LHCN-M2 (cell line): ENCODE measurements at places on chromosomes 4 and X.

- no peak for DNase-seq
Observed at GRCh38 chr4:165635951-165636350, 237.1 kb upstream of the TLL1 start.

DNA sequence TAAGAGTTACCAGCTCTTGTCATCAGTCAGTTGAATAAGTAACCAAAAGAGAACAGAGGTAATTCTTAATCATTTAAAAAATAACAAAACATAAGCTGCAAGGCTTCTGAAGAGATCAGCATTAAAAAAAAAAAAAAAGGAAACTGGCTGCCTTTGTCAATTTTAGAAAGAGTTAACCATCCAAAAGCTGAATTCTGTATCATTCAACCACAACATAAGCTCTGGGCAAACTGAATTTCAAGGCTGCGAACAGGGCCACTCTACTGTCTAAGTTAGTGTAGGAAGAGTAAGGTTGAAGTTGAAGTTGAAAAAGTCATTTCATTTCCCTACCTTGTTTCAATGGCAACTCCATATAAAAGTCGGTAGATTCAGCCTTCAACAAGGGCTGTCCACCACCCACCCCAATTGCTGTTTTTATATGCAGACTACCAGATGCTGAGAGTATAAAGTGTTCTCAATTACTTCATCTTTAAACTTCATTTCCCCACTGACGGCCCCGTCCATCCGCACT lies 1.1 kb upstream of the LIN54 start:
- DNase-seq: no peak

DNA sequence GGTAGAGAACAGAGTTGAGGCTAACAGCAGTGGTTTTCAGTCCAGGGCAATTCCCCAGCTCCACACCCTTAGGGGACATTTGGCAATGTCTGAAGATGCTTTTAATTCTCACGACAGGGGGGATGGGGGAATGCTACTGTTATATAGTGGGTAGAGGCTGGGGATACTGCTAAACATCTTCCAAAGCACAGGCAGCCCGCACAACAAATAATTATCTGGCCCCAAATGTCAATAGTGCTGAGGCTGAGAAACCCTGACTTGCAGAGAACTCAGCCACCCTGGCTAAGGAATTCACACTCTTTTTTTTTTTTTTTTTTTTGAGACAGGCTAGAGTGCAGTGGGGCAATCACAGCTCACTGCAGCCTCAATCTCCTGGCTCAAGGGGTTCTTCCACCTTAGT lies 60.6 kb downstream of the POLR2B start:
- DNase-seq: no peak

- DNase-seq: peak; percentile 76
Observed at GRCh38 chr4:106312377-106312776, 3.6 kb downstream of the TBCK start.

- DNase-seq: no peak
Observed at GRCh38 chr4:183106839-183107238, 7.8 kb downstream of the WWC2 start.

DNA sequence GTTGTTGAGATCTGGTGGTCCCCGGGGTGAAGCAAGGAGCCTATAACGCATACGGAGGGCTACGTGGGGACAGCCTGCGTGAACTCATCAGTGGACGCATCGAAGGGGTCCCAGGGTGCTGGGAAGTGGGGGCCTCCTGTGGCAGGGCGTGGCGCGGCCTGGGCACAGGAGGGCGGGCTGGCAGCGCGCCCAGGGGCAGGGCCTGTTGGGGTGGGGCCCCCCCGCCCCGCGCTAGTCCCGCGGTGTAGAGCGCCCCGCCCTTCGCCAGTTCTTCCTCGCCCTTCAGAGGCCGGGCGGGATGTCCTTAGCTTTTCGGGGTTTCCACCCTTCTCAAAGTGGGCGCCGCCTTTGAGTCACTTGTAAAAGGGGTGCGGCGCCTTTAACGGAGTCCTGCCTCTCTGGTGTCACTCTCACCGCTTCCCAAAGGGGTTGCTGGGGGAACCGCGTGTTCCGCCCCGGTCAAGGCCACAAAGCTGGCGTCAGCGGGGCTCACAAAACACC lies 632 bp downstream of the PLP2 start:
- peak; percentile 80 for DNase-seq

GRCh38 chr4:27568236-27568951 lies 707.8 kb downstream of the STIM2 start:
- no peak for DNase-seq

DNA sequence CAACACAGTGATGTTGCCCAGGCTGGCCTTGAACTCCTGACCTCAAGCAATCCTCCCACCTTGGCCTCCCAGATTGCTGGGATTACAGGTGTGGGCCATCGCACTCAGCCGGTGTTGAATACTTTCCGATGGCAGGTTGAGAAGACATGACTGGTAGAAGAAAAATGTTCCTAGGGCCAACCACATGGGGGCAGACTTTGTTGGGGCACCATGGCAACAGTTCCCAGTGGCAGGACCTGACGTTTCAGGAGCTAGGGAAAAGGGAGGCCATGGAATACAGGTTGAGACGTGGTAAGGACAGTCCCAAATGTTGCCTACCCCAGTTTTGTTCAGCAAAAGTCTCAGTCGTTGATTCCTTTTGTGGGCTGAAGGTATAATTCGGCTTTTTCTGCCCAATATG lies 134.6 kb downstream of the ASMT start:
- no peak for DNase-seq

GRCh38 chrX:22105231-22105630 lies 73.1 kb downstream of the PHEX start:
- no peak for DNase-seq

DNA sequence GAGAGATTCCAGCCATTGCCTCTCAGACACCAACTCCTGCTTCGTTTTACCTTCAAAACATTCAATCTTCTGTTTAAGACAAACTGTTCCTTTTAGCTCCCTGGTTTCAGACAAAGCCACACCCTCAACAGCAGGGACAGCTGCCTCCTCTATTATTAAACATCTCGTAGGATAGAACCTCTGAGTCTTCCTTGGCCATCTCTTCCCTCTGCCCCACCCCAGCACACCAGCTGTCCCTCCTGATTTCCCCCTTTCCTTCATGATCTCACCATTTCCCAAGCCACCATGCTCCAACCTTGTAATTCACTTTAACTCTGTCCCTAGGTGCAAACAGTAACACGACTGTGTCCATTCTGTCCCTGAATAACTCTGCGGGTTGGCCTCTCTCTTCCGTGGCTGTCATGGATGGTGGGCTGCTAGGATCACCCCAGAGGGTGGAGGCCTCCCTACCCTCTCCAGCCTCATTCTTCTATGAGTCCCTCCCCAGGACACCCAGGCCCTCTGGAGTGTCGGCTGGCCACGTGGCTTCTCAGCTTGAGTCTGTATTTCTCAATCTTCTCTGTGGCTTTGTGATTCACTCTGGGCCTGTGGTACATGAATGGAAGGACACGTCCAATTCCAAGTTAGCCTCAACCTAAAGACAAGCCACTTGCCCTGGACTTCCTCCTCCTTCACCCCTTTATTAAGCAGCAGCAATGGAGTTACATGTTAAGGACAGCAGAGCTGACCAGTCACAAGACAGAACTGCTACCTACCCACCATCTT lies 349.9 kb downstream of the FBXW7 start:
- peak; percentile 39 for DNase-seq

- DNase-seq: no peak
Observed at GRCh38 chr4:71520850-71521249, 182.0 kb downstream of the SLC4A4 start.

DNA sequence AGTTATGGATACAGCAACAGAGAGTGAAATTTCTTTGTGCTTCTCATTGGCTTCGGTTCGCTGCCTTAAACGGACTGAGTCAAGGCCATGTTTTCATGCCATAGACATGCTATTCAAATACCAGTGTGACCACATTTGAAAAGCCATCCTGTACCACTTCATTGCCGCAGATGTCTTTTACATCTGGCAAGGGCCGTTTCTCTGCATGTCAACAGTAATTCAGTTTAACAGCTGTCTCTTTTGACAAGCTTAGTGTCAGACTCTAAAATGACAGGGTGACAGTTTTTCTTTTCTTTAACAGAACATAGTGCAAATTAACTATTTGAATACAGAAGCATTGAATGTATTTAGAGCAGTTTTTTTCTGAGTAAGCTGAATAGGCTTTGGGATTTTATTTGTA lies 362.2 kb upstream of the POU3F4 start:
- peak; percentile 42 for DNase-seq

- no peak for DNase-seq
Observed at GRCh38 chr4:88130544-88131305, 27.7 kb downstream of the ABCG2 start.

GRCh38 chrX:45591650-45592049 lies 391.0 kb upstream of the DIPK2B start:
- DNase-seq: no peak

DNA sequence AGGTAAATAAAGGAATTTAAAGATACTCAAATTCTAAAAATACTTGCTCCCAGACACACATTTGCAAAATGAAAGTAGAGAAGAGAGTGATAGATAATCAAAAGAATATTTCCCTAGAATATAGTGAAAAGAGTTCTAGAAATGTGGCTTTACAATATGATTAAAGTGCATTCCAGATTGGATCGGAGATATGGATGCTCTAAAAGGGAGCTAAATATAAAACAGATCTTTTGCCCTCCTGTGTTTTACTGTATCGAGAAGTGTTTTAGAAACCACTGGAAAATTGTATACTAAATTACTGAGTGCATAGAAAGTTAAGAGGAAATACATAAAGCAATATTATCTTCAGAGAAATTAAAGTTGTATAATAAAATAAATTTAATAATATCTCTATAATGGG lies 1392.0 kb downstream of the TECRL start:
- DNase-seq: no peak

- no peak for DNase-seq
Observed at GRCh38 chr4:16442296-16442695, 216.0 kb upstream of the TAPT1 start.

DNA sequence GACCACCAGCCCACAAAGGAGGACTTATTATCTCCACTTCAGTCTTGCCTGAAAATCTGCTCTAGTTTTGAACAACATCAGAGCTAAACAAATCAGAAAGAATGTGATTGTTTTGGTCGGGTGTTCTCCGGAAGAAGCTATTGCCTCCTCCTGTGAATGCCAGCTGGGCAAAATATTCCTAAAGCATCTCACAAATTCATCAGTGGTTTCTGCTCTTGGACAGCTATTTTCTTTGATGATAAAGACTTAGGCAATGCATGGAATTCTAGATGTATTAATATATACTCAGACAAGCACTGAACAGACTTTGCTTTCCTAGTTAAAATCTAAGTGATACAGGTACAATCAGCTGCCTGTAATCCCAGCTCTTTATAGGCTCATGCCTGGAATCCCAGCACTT lies 71.8 kb downstream of the ASMT start:
- peak; percentile 6 for DNase-seq

DNA sequence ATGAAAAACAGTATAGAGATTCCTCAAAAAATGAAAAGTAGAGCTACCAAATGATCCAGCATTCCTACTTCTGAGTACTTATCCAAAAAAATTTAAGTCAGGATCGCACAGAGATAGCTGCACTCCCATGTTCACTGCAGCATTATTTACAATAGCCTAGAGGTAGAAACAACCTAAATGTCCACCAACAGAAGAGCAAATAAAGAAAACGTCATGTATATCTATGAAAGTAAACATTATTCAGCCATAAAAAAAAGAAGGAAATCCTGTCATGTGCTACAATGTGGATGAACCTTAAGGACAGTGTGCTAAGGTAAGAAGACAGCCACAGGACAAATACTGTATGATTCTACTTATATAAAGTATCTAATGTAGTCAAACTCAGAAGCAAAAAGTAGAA lies 12.4 kb downstream of the THOC2 start:
- no peak for DNase-seq

GRCh38 chrX:133056341-133056740 lies 40.6 kb downstream of the USP26 start:
- DNase-seq: no peak

GRCh38 chrX:17758382-17758781 lies 21.1 kb downstream of the SCML1 start:
- DNase-seq: no peak

GRCh38 chrX:72169008-72169728 lies 12.4 kb upstream of the PIN4 start:
- DNase-seq: no peak

GRCh38 chr4:67765928-67766327 lies 11.7 kb upstream of the GNRHR start:
- no peak for DNase-seq

DNA sequence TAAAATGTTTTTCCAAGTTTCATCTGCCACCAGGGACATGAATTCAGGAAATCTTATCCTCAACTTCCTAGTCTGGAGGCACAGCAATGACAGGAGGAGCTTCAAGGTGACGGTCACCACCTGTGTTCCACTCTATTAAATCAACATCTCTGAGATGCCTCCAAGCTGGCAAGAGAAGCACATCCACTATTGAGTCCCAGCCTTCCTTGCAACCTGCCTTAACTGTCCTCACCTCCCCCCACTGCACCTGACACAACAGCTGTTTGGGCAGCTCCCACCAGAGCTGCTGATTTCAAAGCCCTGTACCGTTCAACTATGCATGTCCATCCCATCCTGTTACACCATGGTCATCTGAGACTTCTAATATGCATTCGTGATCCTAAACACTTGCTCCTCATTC lies 123.4 kb downstream of the COL25A1 start:
- peak; percentile 9 for DNase-seq

DNA sequence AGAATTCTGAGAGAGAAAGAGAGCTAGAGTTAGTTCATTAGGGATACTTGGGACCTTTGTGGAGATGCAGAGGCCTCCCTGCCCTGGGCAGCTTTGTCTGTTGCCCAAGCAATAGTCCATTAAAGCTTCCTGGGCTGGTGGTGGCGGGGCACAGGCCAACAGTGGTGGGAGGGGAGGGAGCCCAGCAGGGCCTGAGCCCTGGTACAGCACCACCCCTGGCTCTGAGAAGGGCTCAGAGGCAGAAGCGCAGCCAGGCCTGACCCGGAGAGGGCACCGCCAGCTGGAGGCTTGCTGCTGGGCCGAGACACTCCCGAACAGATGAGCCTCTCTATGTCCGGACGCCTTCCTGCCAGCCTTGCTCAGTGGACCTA lies 65.3 kb downstream of the EFNB1 start:
- no peak for DNase-seq

DNA sequence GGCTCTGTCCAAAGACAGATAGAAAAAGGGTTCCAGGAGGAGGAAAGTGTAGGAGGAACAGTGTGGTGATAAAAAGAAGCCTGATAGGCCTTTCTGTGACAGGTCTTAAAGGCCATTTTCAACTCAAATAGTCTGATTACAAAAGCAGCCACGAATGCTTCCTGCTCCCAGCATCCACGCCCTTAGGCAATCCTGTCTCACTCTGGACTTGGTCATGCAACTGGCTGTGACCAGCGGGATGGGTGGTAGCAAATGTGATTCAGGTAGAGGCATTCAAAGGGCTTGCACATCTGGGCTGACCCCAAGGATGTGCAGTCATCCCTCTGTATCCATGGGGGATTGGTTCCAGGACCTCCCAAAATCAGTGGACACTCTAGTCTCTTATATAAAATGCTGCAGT lies 14.4 kb upstream of the SEPSECS start:
- no peak for DNase-seq
